ENCODE measurements at places on chromosomes 2 and 18.
A peak's percentile ranks its signal among the peaks of the same experiment; 100 is the strongest.

DNA sequence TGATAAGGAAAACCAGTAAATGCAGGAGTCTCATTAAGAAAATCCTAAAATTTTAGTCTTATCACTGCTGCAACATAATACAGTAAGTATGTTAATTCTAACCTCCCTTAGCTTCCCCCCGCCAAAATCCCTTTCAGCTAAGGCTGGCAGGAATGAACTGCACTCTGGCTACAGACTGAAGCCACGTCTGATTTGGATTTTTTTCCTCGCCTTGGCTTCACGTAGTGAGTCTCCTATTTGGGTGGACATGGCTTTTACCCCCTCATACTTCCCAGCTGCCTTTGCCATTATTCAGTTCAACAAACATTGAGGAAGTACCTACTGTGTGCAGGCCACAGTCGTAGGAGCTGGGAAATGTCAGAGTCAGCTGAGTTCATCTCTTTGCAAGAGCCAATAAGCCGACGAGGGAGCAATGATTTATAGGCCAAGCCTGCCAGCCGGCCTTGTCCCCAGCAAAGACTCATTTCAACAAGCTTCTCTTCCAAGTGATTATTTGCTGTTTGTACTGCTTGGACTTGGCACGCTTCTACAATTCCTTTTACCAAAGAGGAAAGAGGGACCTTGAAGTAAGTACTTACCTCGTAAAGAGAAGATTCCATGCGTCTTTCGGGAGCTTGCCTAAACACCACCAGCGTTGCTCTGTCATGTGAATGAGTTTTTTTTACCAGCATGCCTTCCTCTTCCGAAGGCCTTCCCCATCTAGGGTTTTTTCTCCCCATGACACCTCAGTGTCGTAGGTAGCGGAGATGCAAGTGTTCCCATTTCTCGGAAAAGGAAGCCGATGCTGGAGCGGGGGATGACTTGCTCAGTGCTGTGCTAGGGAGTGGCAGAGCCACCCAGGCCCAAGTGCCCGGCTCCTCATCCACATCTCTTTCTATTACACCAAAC is 138.6 kb downstream of the KLHL29 start:
- DNase-seq = peak; percentile 22

- DNase-seq = no peak
Observed at GRCh38 chr2:44560352-44560751, 198.6 kb downstream of the CAMKMT start.

DNA sequence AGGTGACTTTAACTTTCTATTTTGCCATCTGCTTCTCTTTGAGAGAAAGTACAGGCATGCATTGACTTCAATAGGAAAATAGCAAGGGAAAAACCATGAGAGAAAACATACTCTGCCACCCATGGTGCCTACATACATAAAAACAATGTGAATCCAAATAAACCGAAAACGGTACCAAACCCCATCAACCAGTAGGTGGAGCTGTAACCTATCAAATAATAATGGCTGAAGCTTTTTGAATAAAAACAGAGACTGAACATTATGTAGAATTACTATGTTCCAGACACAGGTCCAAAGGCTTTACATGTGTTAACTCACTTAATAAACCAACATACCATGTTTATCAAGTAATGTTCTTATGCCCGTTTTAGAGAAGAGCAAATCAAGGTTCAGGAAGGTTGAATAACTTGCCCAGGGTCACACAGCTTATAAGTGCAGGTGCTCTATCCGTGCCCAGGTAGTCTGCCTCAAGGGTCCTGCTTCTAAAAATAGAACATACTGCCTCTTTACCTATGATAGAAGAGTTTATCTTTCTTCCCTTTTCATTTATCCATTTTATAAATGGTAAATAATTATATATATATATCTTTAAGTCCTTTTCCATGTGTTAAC is 293.9 kb upstream of the SYT4 start:
- DNase-seq = no peak

- DNase-seq = no peak
Observed at GRCh38 chr2:238244151-238244550, 4.3 kb upstream of the HES6 start.

DNA sequence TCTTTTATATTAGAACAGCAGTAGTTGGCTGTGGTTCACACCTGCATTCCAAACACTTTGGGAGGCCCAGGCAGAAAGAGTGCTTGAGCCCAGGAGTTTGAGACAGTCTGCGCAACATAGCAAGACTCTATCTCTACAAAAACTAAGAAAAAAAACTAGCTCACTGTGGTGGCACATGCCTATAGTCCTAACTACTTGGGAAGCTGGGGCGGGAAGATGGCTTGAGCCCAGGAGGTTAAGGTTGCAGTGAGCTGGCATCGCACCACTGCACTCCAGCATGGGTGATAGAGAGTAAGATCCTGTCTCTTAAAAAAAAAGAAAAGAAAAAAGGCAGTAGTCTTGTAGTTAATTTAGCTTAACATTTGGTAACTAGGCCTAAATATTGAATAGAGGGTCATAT is 136.6 kb downstream of the AGPS start:
- DNase-seq = no peak

Measured in GM04503 (cell line).